ENCODE measurements at places on chromosomes 5 and 9.

- no peak for DNase-seq
Measured at GRCh38 chr9:77063645-77064285, 44.3 kb downstream of the FOXB2 start.

DNA sequence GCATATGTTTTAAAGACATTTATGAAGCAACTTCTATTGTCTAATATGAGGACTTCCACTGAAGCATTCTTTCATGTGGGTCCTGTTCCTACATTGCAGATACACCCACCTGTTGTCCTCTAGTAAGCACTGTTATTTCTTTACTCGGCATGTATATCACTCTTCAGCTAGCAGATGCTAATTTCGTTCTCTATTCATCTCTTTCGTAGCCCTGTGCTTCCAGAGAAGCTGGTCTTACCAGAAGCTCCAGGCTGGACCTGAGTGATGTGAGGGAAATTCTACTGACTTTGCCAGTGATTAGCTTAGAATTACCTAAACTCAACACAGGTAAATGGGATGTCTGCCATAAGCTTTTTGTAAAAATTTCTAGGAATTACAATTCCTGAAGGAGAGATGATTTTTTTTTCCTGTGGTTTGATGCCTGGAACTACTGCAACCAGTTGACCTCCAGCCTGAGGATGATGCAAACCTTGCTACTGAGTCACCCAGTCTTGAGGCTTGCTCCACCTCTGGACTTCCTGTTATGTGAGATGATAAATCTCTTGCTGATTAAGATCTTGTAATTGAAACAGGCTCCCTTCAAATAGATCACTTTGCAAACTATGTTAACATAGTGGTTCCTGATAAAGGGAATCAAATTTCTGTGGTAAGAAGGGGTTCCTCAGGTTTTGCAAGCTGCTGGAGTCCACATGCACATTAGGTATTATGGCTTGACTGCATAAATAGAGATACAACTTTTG, 52.2 kb upstream of the SPINK5 start:
- no peak for DNase-seq

- no peak for DNase-seq
Measured at GRCh38 chr5:127400946-127401670, 110.5 kb downstream of the MEGF10 start.

DNA sequence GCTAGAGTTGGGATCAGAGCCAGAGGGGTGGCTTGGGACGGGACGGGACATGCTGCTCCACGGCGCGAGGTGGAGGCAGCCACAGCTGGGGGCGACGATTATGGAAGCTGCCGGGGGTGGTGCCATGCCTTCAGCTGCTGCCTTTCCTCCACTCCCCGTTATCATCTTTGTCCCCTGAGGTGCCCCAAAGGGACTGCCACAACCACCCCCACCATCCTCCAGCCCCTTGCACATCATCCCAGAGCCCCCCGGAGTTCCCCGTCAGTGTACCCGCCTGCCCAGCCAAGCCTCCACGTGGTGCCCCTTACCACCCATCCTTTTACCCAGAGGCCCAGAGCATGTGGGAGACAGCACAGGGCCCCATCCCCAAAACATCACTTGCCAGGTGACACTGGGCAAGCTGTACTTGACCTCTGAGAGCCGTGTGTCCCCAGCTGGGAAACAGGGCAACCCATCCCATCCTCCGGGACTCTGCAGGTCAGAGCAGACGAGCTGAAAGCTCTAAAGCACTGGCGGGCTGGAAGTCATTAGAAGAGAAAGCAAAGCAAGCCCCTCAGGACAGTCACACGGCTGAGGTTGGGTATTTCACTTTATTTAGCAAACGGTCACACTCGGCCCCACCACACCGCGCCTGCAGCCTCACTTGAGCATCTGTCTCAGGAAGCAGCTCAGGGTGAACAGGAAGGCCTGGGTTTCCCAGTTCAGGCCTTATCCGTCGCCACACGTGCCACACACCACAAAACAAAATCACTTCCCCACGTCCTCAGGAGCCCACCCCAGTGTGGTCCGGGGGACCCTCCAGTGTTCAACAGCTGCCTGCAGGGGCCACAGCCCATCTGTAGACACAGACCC, 19.5 kb upstream of the MXD3 start:
- DNase-seq = no peak

DNA sequence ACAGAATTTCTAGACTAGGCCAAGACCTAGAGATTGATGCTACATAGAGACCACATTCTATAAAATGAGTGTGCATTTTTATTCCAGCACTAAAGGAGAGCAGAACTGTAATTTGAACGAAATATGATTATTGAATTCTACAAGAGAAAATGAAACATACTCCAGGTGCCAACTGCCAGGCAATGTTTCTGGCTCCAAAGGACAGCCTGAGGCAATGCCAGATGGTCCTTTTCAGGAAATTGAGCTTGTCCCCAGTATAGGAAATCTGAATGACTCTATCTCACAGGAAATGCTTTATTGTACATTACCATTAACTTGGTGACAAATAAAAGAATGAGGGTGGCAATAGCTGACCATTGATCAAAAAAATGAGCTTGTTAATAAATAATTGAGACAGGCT, 28.8 kb upstream of the RASGRF2 start:
- DNase-seq = no peak

- DNase-seq = no peak
Measured at GRCh38 chr9:82467436-82467835, 478.9 kb downstream of the SPATA31D1 start.

Measured in stimulated activated CD8-positive, alpha-beta memory T cell treated with anti-CD3 and anti-CD28 coated beads, Interleukin-2, amount 100 ng/mL, for 48 hours (primary cell).